ENCODE measurements at places on chromosomes 7 and 10.

DNA sequence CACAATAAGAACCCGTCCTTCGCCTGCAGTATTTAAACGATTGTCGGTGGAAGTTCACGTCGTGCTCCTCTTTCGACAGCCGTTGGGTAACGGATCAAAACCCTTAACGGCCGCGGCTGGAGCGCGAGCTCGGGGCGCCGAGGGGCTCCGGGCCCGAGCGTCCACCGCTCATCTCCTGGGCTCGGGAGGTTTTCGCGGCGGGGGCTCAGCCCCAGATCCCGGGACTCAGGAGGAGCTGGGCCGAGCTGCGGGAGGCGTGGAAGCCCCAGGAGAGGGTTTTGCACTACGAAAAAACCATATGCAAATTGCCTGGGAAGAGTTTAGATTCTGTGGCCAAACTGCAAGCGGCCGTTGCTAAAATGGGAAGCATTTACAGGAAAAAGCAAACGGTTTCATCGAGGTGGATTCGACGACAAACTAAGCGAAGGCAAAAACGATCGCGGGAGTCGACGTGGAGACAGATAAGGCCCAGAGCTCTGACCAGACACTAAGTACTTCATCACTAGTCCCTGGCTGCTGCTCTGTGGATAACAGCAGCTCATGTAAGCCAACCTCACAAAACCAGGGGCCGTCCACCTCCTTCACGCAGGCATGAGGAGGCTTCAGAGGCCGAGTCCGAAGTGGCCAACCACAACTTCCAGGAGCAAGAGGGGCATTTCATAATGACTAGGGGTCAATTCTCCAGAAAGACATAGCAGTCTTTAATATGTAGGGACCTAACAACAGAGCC is 129.7 kb downstream of the MARCHF5 start:
- no peak for DNase-seq

GRCh38 chr7:20306180-20306946 is 24.3 kb upstream of the ITGB8 start:
- DNase-seq, result no peak

- DNase-seq, result no peak
Observed at GRCh38 chr10:33129996-33130386, 172.0 kb upstream of the ITGB1 start.

GRCh38 chr10:68955355-68955831 is 577 bp upstream of the DDX21 start:
- DNase-seq, result peak; percentile 20

GRCh38 chr7:29970158-29970557 is 19.4 kb downstream of the SCRN1 start:
- DNase-seq, result no peak

- no peak for DNase-seq
Observed at GRCh38 chr10:126611303-126611702, 59.2 kb downstream of the C10orf90 start.

DNA sequence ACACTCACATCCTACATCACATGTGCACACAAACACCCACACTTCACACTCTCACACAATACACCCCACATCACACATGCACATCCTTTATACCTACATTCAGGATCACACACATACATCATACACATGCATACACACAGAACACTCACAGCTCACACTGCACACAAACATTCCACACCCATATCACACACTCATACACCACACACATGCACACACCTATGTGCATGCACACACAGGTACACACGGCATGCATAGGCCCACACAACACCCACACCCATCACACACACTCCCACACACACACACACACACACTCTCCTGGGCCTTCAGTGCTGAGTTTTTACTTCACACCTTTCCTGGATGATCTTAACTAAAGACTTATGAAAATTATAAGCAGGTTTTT is 220.5 kb downstream of the DNAJB6 start:
- DNase-seq, result no peak

DNA sequence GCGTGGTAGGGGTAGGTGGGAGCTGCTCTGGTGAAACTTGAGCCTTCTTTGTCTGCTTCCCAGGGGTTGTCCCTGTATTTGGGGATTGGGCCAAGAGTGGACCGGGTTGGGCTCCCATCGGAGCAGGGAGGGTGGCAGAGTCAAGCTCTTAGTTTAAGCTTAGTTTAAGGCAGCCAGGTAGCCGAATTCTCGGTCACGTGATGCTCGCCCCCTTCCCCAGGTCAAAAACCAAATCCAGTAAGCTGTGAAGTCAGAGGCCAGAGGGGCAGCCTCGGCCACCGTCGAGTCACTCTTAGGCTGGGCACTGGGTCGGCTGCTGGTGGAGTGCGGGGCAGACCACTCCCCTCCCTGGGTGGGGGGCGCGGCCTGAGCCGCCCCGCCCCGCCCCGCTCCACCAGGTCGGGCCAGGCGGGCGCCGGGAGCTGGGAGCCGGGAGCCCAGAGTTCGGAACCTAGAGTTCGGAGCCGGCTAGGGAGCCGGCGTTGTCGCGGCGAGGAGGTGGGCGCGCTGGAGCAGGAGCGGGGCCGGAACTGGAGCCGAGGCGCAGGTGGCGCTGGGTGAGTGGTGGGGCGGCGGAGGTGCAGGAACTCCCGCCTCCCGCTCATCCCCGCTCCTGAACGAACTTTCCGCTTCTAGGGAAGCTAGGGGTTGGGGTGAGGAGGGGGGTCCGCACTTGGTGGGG is 2.8 kb upstream of the LZTS2 start:
- DNase-seq, result peak; percentile 44

DNA sequence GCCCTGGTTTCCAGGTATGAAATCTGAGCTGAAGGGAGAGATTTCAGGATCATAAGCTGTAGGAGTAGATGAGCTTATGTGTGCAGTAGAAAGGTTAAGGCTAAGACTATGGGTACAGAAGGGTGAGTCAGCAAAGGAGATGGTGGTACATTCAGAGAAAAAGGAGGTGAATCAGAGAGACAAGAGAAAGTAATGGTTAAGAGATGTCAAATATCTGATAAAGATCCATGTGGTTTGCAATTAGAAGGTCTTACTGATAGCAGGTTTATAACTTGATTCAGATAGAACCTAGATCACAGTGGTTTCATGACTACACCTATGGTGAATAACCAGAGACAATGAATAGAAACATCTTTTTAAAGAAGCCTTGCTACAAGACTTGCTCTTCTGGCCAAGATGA is 4.5 kb upstream of the NPY start:
- no peak for DNase-seq

- no peak for DNase-seq
Observed at GRCh38 chr7:148787571-148788295, 89.0 kb downstream of the CUL1 start.

- no peak for DNase-seq
Observed at GRCh38 chr10:49609006-49609282, 1.2 kb upstream of the SLC18A3 start.

GRCh38 chr7:24192053-24192452 is 91.9 kb upstream of the NPY start:
- no peak for DNase-seq

DNA sequence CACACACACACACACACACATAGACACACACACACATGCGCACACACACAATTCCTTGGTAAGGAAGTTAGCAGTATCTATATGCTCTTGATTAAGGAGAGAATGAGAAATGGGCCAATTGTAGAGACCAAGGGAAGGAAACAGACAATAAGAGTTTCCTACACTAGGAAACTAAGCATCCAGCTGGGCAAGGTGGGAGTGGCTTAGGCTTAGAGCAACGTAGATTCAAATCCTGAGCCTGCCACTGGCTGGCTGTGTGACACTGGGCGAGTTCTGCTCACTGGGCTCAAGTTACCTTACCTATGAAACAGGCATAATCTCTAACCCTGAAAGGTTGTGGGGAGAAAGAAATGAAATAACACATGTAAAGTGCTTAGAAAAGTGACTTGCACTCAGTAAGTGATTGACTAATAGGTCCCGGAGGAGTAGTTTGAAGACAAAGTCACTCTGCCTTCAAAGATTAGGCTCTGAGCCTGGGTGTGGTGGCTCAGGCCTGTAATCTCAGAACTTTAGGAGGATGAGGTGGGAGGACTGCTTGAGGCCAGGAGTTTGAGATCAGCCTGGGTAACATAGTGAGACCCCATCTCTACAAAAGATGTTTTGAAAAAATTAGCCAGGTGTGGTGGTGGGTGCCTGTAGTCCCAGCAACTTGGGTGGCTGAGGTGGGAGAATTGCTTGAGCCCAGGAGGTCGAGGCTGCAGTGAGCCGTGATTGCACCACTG is 701.4 kb downstream of the PARD3 start:
- no peak for DNase-seq

GRCh38 chr10:100004805-100005510 is 4.8 kb downstream of the DNMBP start:
- no peak for DNase-seq

DNA sequence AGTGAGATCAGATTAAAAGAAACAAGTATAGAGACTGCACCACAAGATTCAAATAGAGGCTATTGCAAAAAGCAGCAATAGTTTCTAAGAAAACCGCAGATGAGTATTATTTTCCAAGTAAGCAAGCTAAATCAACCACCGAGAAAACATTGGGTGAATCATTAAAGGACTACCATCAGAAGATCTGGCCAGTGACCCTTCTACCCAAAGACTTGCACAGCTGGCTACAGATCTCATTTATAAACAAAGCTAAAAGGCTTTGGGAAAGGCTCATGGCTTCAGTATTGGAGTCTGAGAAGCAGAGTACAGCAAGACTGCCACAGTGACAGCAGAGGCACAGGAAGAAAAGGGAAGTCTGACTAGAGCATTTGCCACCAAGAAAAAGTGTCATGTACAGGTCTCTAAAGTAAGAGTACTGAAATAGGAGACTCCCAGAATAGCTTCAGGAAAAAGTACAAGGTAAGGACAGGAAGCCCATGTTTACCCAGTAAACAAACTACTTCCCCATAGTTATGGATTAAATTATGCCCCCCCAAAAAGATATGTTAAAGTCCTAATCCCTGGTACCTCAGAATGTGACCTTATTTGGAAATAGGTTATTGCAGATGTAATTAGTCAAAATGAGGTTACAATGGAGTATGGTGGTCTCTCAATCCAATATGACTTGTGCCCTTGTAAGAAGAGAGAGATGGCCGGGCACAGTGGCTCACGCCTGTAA is 19.0 kb downstream of the STEAP1 start:
- no peak for DNase-seq

DNA sequence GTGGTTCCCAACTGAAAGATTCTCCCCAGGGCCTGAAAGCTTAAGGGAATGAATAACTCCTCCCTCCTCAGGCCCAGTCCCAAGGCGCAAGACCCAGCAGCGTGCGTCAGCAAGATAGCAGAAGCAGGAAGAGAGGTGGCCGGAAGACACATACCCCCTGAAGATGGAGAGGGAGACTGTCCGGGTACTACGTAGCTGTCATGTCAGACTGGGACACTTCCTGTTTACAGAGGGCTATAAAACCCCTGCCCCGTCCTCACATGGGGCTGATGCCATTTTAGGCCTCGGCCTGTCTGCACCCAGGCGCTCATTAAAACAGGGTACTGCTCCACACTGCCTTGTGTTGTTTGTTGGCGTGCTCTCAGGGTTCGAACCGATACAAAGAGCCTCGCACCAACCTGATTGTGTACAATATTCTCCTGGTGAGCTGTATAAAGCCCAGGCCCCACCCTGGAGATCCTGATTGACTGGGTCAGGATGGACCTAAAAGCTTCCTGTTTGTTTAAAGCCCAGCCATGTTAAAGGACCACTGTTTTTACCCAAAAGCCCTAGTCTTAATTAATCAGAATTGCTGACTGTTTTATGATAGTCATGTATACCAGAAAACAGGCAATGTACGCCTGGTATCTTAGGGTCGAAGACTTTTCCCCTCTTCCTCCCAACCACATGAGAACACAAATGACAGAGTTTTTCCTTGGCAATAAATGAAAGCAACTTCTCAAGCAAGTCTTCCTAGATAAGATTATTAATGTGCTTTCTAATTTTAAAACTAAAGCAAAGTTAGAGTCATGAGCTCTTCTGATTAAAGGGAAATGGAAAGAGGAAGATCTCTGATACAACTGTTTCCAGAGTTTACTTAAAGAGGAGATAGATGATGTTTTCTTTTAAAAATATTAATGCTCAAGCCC is 251.5 kb downstream of the DOCK4 start:
- no peak for DNase-seq

- no peak for DNase-seq
Observed at GRCh38 chr10:59079386-59080226, 96.8 kb upstream of the PHYHIPL start.
